ENCODE measurements at places on chromosomes 1 and 21. TPM values are rescaled to one million over a fixed set of nuclear protein-coding genes. Genes with fewer than 3 reads are reported as not detected.

DNA sequence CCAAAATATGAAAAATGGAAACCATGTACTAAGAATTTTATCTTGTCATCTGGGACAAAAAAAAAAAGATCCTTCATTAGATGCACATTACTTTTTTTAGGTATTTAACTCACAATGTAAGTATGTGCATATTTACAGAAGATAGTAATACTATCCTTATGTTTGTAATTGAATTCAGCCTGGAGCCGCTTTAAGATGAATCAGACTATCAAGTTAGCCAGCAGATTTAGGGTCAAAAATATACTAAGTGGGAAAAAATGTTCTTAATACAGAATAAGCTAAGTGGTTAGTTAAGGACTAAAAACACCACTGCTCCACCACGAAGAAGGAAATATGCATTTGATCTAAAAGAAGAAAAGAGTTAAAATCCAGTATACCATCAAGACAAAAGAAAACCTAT is 49.1 kb downstream of the DSCAM start:
- H3K27me3 ChIP-seq, result no peaks in the 10 kb centered on the region
- DNase-seq, result no peak

SH2D5 gene
- 6.2 TPM for polyA plus RNA-seq

SYCP1 gene
- 0.48 TPM for polyA plus RNA-seq

DNA sequence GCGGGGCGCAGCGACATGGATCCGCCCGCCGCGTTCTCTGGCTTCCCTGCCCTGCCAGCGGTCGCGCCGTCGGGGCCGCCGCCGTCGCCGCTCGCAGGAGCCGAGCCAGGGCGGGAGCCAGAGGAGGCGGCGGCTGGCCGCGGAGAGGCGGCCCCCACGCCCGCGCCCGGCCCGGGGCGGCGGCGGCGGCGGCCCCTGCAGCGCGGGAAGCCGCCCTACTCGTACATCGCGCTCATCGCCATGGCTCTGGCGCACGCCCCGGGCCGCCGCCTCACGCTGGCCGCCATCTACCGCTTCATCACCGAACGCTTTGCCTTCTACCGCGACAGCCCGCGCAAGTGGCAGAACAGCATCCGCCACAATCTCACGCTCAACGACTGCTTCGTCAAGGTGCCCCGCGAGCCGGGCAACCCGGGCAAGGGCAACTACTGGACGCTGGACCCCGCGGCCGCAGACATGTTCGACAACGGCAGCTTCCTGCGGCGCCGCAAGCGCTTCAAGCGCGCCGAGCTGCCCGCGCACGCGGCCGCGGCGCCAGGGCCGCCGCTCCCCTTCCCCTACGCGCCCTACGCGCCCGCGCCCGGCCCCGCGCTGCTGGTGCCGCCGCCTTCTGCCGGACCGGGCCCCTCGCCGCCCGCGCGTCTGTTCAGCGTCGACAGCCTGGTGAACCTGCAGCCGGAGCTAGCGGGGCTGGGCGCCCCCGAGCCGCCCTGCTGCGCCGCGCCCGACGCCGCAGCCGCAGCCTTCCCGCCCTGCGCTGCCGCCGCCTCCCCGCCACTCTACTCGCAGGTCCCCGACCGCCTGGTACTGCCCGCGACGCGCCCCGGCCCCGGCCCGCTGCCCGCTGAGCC is 459 bp downstream of the FOXE3 start:
- H3K27me3 ChIP-seq, result peaks cover 75% of the 10 kb centered on the region
- DNase-seq, result no peak
- no peak overlapping the region for H3K27ac ChIP-seq
- H3K36me3 ChIP-seq, result no peaks in the 10 kb centered on the region

HDAC1 gene
- polyA plus RNA-seq, result 79.3 TPM

DNA sequence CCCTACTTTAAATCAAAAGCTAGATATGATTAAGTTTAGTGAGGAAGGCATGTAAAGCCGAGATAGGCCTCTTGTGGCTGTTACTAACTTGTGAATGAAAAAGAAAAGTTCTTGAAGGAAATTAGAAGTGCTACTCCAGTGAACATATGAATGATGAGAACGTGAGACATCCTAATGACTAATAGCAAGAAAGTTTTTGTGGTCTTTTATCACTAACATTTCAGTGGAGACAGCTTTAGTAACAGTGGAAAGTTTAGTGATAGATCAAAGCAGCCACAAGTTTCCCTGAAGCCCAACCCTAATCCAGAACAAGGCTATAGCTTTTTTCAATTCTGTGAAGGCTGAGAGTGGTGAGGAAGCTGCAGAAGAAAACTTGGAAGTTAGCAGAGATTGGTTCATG is 73.6 kb upstream of the LRRC8B start:
- H3K27ac ChIP-seq, result no peak overlapping the region
- H3K36me3 ChIP-seq, result no peaks in the 10 kb centered on the region
- no peak for DNase-seq
- H3K4me1 ChIP-seq, result no peaks in the 10 kb centered on the region

- no peak for DNase-seq
- peaks cover 81% of the 10 kb centered on the region for H3K36me3 ChIP-seq
- peak overlapping the region; percentile 71 for H3K27ac ChIP-seq
- H3K27me3 ChIP-seq, result no peaks in the 10 kb centered on the region
These were observed 15.2 kb upstream of the GPR153 start for GRCh38 chr1:6275826-6276782.

DNA sequence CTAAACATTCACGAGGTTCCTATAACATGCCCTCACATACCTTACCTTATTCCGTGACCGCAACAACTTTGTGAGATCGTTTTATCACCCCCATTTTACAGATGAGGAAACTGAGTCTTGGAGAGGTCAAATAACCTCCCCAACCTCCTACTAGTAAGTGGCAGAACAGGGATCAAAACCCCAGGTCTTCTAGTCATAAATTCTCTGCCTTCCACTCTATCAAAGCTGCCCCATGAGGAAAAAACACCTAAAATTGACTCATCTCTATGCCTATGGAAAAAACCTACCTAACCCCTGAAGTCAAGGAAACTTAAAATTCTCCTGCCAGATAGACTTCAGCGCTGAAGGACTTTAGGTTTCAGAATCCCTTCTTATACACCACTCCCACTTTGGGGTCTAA is 69.5 kb upstream of the ERRFI1 start:
- H3K27me3 ChIP-seq, result no peaks in the 10 kb centered on the region
- no peak for DNase-seq
- no peak overlapping the region for H3K27ac ChIP-seq
- no peak overlapping the region for H3K4me3 ChIP-seq
- H3K4me1 ChIP-seq, result no peaks in the 10 kb centered on the region

- H3K36me3 ChIP-seq, result peaks cover 53% of the 10 kb centered on the region
- no peak overlapping the region for H3K27ac ChIP-seq
- H3K4me1 ChIP-seq, result no peaks in the 10 kb centered on the region
- no peak for DNase-seq
These were observed 36.1 kb downstream of the TRIM11 start for GRCh38 chr1:228370439-228370940.

- no peaks in the 10 kb centered on the region for H3K4me1 ChIP-seq
- no peak overlapping the region for H3K27ac ChIP-seq
- H3K4me3 ChIP-seq, result no peak overlapping the region
- H3K27me3 ChIP-seq, result no peaks in the 10 kb centered on the region
These were observed 220.0 kb downstream of the SETD4 start for GRCh38 chr21:35840197-35840799.

SELE gene
- polyA plus RNA-seq, result 0.14 TPM

DNA sequence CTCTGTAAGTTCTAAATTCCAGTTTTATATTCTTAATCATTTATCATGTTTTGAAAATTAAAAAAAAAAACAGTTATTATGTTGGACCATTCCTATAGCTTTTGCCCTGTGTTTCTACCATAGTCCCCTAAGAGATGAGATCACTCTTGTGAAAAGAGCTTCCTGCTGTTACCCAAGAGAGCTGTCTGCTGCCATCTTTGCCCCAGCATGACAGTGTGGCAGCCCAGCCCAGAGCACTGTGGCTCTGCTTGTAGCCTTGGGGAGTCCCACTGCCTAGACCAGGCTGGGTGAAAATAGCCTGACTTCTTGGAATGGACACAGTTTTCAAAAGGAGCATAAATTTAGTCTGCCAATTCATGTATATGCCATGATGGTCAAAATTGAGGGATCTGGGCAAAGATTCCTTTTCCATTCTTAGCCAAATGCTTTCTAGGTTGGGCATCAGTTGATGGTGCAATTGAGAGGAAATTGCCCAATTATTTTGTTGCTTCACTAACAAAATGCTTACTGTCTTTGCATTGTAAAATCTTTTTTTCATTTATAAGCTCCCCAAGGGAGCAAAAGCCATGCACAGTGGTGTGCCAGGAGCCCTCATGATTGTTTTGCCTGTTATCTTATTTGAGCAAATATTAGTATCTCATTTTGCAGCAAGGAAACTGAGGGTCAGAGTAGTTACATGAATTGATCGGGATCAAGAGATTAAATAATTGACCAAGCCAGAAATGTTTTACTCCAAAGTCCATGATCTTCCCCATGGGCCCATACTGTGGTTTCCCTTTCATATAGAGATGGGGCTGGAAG is 72.8 kb downstream of the ETS2 start:
- no peaks in the 10 kb centered on the region for H3K4me1 ChIP-seq
- H3K36me3 ChIP-seq, result no peaks in the 10 kb centered on the region
- H3K27me3 ChIP-seq, result no peaks in the 10 kb centered on the region
- H3K4me3 ChIP-seq, result no peak overlapping the region
- no peak overlapping the region for H3K27ac ChIP-seq

GRCh38 chr1:110011527-110012041 is 22.8 kb upstream of the STRIP1 start:
- H3K4me1 ChIP-seq, result peaks cover 9% of the 10 kb centered on the region
- no peak overlapping the region for H3K4me3 ChIP-seq
- no peaks in the 10 kb centered on the region for H3K27me3 ChIP-seq
- DNase-seq, result no peak
- H3K27ac ChIP-seq, result no peak overlapping the region
- H3K36me3 ChIP-seq, result peaks cover 18% of the 10 kb centered on the region

AIRE gene
- 0.63 TPM for polyA plus RNA-seq

DNA sequence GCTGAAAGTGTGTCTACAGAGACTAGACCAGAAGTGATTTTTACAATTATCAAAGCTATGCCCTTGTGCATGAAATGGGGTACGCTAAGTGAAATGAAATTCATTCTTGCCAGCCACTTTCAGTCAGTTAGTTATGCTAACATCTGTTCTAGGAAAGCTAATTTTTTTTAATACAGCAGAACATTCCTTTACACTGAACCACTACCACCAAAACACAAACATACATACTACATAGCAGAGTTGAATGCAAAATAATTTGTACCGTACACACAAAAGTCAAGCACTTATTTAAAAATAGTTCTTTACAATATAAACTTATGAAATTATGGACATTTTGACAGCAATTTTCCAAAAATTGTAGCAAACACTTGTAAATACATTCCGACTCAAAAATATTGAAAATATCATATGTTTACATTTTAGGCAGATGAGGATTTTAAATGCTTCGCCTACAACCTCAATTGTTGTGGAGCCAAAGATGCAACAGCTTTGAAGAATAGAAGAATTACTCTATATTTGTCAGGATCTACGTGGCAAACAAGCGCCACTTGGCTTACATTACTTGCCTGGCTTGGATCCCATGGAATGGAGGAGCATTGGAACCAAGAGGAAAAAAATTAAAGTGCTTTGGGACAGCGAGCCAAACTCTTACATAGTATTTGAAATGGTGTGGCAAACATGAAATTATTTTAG is 30.6 kb downstream of the WLS start:
- H3K27me3 ChIP-seq, result no peaks in the 10 kb centered on the region
- H3K27ac ChIP-seq, result no peak overlapping the region
- no peaks in the 10 kb centered on the region for H3K4me1 ChIP-seq
- H3K36me3 ChIP-seq, result no peaks in the 10 kb centered on the region

GRCh38 chr1:29962336-29962735 is 726.0 kb downstream of the PTPRU start:
- H3K4me1 ChIP-seq, result peaks cover 39% of the 10 kb centered on the region
- DNase-seq, result peak; percentile 54
- H3K27me3 ChIP-seq, result no peaks in the 10 kb centered on the region

RIMKLA gene
- polyA plus RNA-seq, result 12.6 TPM

- H3K27ac ChIP-seq, result no peak overlapping the region
- H3K4me3 ChIP-seq, result no peak overlapping the region
- no peak for DNase-seq
- peaks cover 44% of the 10 kb centered on the region for H3K4me1 ChIP-seq
- H3K36me3 ChIP-seq, result peaks cover 39% of the 10 kb centered on the region
These were observed 7.5 kb downstream of the MEGF6 start for GRCh38 chr1:3603571-3604467.

GRCh38 chr1:65398083-65398482 is 22.4 kb upstream of the LEPR start:
- no peaks in the 10 kb centered on the region for H3K4me1 ChIP-seq
- H3K27ac ChIP-seq, result no peak overlapping the region
- no peak for DNase-seq
- H3K27me3 ChIP-seq, result no peaks in the 10 kb centered on the region

DNA sequence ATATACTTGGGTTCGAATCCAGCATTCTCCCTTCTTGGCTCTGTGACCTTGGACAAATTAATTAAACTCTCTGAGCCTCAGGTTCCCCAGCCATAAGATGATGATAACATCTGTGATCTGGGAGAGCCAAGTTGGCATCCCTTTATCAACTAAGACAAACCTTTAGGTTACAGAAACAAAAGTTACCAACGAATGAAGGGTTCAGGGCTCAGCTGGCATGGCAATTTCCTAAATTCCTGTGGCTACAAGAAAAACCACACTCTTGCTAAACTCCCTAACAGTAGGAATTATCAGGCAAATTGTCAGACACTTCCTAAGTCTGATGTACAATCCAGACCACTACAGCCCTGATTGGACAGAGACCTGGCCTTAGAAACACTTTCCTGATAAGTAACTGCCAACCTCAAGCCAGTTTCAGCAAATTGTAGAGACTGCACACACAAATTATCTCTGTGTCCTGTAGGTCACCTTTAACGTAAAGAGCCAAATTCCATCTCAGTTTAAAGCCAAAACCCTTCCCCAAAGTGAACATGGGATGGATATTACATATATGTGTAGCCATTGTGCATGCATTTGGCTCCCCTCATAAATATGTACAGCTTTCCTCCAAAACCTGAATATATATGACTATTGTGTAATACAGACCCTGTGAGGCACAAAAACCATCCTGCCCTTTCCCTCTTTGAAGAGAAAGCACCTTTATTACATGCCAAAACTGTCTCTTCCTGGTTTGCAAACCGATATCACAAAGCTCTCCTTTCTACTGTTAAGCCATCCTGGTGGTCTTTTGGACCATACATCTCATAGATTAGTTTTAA is 39.5 kb upstream of the EDARADD start:
- no peaks in the 10 kb centered on the region for H3K36me3 ChIP-seq
- H3K27ac ChIP-seq, result no peak overlapping the region
- DNase-seq, result no peak

DNA sequence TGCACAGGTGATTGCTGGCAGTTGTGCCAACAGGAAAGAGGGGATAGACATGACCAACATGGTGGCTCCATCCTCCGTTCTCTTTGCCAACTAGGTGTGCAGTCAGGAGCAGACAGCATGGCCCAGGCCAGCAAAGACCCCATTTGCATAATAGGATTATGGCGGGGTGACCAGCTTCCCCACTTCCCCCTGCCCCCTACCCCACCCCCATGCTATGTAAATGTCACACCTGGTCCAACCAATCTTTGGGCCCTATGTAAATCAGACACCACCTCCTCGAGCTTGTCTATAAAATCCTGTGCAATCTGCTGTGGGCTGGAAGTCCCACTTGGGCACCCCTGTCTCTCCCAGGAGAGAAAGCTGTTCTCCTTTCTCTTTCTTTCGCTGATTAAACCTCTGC is 146.0 kb downstream of the SLC30A10 start:
- no peak for DNase-seq
- H3K4me1 ChIP-seq, result no peaks in the 10 kb centered on the region
- no peaks in the 10 kb centered on the region for H3K36me3 ChIP-seq
- no peaks in the 10 kb centered on the region for H3K27me3 ChIP-seq
